WERI-Rb-1 (cell line): ENCODE measurements at places on chromosomes 11 and 22.

DNA sequence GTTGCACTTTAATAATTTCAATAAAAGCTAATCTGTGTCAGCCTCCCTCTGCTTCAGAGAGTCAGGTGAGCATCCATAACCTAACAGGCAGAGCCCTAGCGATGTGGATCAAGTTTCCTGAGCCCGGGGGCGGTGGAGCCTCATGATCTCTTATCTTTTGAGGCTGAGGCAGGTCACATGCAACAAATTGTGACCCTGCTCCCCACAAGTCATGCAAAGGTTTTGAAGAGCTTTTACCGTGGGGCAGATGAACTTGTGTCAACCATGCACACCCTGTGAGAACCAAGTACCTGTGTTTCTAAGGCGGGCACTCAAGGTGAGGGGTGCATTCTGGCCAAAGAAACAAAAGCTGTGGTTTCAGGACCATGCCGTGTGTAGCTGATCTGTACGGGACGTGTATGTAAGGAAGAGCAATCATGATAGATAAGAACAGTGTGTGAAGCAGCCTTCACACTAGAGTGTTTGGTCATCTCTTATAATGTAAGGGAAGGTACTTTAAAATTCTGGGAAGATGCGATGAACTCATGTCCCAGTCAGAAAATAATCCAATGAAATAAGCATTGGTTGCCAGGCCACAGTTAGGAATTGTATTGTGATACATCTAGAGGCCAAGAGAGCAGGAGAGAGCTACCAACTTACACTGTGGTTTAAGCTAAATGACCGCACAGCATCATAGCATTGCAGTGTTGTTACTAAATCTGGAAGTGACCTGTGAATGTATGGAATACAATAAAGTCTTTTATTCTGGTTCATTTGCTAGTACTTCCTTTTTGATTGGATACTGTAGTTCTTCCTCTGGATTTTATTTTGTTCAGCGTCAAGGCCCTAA lies 49.8 kb downstream of the DKK3 start:
- no peak for DNase-seq

- DNase-seq = no peak
Measured at GRCh38 chr11:132818951-132819350, 713.4 kb downstream of the OPCML start.

GRCh38 chr22:23305321-23305910 lies 125.1 kb downstream of the BCR start:
- DNase-seq = no peak

DNA sequence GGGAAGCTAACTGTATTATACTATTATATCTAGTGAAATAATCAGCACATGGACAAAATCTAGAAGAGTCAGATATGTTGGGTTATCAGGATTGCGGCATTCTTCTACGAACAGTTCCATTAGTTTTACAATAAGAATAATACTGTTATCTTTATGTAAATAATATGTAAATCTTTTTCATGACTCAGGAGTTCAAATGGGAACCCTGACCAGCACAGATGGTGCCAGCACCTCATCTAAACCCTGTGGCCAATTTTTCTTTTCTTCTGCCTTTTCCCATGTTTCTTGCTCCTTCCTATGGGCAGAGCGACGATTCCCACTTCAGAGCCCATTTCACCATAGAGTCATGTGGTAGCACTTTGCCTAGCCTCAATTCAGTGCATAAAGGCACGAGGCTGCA lies 68.4 kb upstream of the CYP2D6 start:
- no peak for DNase-seq

- DNase-seq = peak; percentile 55
Measured at GRCh38 chr22:38505541-38506117, 482 bp downstream of the DDX17 start.

DNA sequence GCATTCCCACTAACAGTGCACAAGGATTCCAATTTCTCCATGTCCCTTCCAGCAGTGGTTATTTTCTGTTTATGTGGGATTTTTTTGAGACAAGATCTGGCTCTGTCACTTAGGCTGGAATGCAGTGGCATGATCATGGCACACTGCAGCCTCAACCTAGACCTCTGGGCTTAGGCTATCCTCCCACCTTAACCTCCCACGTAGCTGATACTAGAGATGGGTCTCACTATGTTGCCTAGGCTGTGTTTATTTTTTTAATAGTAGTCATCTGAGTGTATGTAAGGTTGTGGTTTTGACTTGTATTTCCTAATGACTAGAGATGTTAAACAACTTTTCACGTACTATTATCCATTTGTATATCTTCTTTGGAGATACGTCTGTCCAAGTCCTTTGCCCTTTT lies 74.6 kb downstream of the KCNQ1OT1 start:
- no peak for DNase-seq

- DNase-seq = peak; percentile 9
Measured at GRCh38 chr22:49968831-49969661, 8.5 kb downstream of the PIM3 start.

DNA sequence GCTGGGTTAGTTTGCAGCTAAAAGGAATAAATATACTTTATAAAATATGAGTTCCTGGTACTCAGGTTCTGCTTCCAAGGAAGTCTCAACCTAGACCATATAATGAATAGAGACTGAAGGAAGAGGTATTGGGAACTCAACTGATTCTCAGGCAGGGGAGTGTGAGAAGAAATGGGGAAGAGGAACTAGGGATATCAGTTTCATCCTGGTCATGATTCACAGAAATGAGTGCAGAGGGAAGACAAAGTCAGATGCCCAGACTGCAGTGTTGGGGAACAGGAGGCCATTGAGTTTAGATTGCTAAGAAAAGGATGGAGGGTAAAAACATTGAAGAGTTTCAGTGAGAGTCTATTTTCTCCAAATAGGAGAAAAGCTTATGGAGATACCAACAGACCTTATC lies 28.8 kb downstream of the PLAAT5 start:
- no peak for DNase-seq

- peak; percentile 28 for DNase-seq
Measured at GRCh38 chr11:123611698-123612097, 42.7 kb downstream of the SCN3B start.

- no peak for DNase-seq
Measured at GRCh38 chr11:125315079-125315740, 150.7 kb downstream of the PKNOX2 start.

DNA sequence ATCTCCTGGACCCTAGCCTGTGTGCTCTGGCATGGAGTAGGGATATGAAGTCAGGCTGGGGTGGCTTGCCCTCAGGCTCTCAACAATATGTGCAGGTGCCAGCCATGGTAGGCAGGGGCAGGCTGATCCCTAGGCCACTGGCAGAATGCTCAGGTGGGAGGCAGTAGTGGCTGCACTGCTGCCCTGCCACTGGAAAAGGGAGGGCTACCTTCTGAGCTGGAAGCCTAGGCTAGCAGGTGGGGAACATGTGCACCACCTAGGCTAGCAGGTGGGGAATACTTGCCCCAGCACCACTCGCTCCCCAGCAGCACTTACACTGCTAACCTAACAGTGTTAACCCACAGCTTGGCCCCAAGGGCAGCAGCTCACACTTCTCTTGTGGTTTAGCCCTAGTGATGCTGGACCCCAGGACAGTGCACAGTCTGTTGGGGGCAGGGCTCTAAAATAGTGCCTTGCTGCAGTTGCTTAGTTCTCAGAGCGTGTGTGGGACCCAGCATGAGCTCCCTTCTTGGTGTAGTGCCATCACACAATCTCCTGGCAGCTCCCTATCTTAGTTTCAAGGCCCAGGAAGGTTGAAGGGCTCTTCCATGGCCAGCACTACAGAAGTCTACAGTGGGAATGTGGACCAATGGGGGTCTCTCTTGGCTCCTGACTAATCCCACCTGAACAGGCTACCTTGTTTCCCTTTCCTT lies 130.8 kb downstream of the FCHSD2 start:
- DNase-seq = no peak
